Occipital lobe (tissue), 3 donors: ENCODE measurements at places on chromosomes 7 and 10. TPM values are rescaled to one million over a fixed set of nuclear protein-coding genes. Genes with fewer than 3 reads are reported as not detected.
A peak's percentile ranks its signal among the peaks of the same experiment; 100 is the strongest.

DNA sequence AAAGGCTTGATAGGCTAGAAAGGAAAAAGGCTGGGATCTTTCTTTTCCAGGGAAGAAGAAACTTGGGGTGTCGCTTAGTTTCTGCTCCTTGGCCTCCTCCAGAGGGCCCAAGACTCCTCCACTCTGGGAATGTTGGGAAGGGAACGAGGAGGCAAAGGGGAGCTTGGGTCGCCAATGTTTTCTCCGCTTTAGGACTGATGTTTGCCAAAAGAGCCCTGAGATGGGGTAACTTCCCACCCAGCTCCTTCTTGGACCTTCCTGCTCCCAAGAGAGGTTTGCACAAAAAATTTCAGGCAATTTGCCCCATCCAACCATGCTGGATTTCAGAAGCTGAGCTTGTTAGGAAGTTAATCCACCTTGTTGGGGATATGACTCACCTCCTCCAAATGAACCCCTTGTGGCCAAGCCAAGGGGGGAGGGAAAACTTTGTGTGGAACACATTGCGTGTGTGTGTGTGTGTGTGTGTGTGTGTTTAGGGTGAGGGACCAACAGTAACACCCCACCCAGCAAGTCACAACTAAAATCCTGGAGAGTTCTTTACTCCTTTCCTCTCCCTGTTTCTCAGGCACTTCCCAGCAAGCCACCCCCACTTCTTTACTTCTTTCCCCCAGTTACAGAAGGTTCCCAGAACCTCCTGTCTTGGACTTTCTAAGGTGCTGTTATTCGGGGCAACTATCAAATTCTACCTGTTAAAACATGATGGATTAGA, 8.7 kb upstream of the HOXA2 start:
- DNase-seq, result no peak

GRCh38 chr7:24966802-24967201, 13.2 kb downstream of the OSBPL3 start:
- no peak for DNase-seq

DNA sequence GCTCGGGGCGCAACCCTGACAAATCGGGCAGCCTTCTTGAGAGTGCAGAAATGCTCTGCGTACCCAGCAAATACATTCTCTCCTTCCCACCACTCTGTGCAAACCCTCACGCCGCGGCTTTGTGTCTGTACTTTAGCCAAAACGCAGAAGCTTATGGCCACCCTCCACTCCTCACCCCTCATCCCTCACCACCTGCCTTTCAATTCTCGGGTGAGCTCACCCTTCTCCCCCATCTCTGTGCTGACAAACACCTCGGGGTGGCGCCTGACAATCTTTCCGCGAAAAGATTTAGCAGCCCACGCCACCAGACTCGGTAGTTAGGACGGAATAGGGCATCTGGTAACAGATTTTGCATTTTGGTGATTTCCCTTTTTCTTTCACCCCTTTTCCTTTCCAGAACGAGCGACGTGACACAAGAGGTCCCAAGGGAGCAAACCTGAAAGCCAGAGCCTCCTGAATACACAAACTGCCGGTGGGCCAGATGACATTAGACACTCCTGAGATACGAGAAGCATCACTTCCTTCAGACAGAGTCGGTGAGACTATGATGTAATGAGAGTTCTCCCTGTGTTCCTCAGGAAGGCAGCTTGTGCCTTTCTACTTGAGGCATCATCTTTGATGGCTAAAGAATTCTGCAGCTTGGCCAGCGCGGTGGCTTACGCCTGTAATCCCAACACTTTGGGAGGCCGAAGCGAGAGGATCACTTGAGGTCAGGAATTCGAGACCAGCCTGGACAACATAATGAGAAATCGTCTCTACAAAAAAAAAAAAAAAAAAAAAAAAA, 671 bp upstream of the ATAD1 start:
- DNase-seq, result peak; percentile 40

GRCh38 chr10:3287572-3288445, 115.2 kb upstream of the PITRM1 start:
- no peak for DNase-seq

GRCh38 chr10:15764892-15765454, 45.3 kb upstream of the ITGA8 start:
- no peak for DNase-seq

GRCh38 chr10:90224791-90225566, 523.6 kb downstream of the KIF20B start:
- DNase-seq, result no peak

GRCh38 chr7:116528008-116528789, 3.4 kb downstream of the CAV1 start:
- no peak for DNase-seq

GRCh38 chr10:71772832-71773220, 494 bp downstream of the VSIR start:
- no peak for DNase-seq

- DNase-seq, result no peak
Observed at GRCh38 chr7:116630932-116631671, 40.9 kb upstream of the MET start.

SLC16A12 gene
- total RNA-seq, result 4.1 TPM

PPP1R3A gene
- not detected for total RNA-seq

PNLIPRP1 gene
- not detected for total RNA-seq

FAM237B gene
- total RNA-seq, result not detected

AP4M1 gene
- 27.1 TPM for total RNA-seq

ZNF107 gene
- total RNA-seq, result 15.0 TPM
